ENCODE measurements at places on chromosomes 5 and 9. TPM values are rescaled to one million over a fixed set of nuclear protein-coding genes. Genes with fewer than 3 reads are reported as not detected.

DNA sequence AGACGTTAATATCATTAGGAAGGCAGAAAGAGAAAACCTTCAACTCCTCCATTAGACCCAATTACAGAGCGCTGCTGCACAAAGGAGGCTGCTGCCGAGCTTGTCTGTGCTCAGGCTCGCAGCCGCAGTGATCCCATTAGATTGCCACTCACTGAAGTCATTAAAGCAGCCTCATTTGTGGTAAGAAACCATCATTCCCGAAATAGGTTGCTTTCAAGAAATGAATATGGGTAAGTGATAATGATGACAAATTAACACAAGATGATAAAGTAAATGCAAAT is 137.2 kb downstream of the CAVIN4 start:
- no peaks in the 10 kb centered on the region for H3K27me3 ChIP-seq
- no peak overlapping the region for H3K4me3 ChIP-seq
- no peak overlapping the region for H3K27ac ChIP-seq
- no peaks in the 10 kb centered on the region for H3K36me3 ChIP-seq

DNA sequence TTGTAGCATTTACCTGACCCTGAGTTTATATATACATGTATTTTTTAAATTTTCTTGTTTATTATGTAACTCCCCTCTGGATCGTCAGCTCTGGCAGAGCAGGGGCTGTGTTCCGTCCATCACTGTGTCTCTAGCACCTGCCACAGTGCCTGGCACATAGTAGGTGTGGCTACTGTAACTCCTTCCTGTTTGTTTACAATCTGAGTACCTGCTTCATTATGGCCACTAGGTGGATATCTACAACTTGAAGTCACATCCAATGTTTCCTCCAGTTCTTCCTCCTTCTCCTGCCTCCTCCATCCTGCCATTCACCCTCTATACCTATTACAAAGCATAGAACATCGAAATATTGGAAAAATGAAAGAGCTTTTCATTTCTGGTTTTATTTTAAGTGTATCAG is 14.2 kb upstream of the PPP1R2B start:
- no peaks in the 10 kb centered on the region for H3K27me3 ChIP-seq
- no peak overlapping the region for H3K4me3 ChIP-seq
- peak; percentile 29 for DNase-seq

DNA sequence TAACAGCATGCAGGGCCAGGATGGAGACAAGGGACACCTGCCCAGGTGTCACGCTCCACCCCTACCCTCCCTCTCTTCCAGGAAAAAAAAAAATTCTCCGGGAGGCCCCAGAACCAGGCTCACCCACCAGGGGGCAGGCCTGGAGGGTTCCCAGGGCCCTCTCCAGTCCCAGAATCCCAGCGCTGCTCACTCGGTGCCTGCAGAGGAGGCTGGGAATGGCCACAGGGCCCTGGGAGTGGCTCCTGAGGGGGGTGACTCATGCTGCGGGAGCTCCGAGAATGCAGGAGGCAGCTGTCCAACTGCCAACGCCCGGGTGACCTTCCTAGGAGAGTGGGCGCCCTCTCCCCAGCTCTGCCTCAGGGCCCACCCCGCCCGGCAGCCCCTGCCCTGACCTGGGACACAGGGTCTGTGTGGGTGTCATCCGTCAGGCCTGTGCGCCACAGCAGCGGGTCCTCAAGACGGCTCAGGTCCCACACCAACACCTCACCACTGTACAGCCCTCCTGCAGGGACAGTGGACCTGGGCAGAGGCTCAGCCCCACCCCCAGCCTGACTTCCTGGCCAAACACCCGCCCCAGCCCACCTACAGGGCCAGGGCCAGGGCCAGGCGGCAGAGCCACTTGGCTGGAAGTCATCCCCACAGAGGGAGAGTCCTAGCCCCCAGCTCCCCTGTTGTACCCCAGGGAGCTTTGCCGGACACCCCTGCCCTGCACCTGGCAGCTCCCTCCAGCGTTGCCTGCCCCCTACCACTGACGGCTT is 21.2 kb downstream of the DYNC2I2 start:
- no peaks in the 10 kb centered on the region for H3K27me3 ChIP-seq
- peak overlapping the region; percentile 95 for H3K27ac ChIP-seq
- H3K4me1 ChIP-seq: peaks cover 26% of the 10 kb centered on the region
- peaks cover 4% of the 10 kb centered on the region for H3K36me3 ChIP-seq
- peak; percentile 98 for DNase-seq

- H3K27me3 ChIP-seq: no peaks in the 10 kb centered on the region
- no peak overlapping the region for H3K27ac ChIP-seq
- H3K4me1 ChIP-seq: no peaks in the 10 kb centered on the region
- H3K36me3 ChIP-seq: no peaks in the 10 kb centered on the region
- H3K4me3 ChIP-seq: no peak overlapping the region
Measured at GRCh38 chr5:122310889-122311288, 1.1 kb upstream of the SNCAIP start.

DNA sequence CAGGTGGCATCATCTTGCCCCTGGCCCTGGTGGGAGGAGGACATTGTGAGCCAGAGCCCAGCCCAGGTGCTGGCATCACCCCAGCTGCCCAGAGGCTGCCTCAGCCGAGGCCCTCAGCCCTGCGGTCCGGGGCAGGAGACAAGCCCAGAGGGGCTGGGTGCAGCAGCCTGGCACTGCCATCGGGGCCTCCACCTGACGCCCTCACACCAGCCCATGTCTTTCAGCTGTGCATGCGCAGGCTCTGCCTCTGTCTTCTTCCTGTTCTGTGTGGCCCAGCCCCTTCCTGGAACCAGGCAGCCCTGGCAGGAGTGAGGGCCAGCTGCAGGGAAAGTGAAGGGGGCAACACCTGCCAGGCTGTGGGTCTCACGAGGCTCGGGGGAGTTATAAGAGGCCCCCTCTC is 4.8 kb upstream of the CEL start:
- H3K4me3 ChIP-seq: no peak overlapping the region
- H3K27me3 ChIP-seq: no peaks in the 10 kb centered on the region
- H3K27ac ChIP-seq: no peak overlapping the region
- peaks cover 3% of the 10 kb centered on the region for H3K36me3 ChIP-seq
- H3K4me1 ChIP-seq: peaks cover 9% of the 10 kb centered on the region

DNA sequence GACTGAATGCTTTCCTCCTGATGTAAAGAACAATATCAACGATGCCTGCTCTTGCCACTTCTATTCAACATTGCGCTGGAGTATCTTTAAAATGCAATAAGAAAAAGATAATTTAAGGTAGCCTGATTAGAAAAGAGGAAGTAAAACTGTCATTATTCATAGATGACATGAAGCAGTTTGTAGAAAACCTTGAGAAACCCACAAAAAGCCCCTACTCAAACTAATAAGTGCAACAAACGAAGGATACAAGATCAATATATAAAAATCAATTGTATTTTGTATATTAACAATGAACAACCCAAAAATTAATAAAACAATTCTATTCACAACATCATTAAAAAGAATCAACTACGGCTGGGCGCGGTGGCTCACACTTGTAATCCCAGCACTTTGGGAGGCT is 76.4 kb upstream of the CKMT2 start:
- no peak overlapping the region for H3K4me3 ChIP-seq
- DNase-seq: no peak
- no peaks in the 10 kb centered on the region for H3K36me3 ChIP-seq

The TOR2A gene
- total RNA-seq: 12.9 TPM
